ENCODE measurements at places on chromosomes 13 and 19.

DNA sequence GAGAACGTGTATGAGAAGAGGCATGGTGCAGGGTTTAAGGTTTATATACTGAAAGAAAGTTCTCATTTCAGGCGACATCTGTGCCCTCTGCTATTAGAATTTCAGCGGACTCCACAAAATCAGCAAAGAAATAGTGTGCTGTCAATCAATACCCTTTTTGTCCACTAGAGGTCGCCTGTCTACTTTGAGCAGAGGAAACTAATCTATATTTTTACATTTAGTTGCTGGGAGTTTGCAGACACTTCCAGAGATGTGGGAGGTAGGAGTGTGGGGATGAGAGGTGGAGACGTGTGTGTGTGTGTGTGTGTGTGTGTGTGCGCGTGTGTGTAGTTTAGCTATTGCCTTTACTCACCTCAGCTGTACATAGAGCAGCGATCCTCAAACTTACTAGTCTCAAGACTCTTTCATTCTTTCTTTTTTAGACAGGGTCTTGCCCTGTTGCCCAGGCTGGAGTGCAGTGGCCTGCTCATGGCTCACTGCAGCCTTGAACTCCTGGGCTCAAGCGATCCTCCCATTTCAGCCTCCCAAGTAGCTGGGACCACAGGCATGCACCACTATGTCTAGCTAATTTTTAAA lies 9.7 kb downstream of the INAFM1 start:
- peak; percentile 48 for DNase-seq

DNA sequence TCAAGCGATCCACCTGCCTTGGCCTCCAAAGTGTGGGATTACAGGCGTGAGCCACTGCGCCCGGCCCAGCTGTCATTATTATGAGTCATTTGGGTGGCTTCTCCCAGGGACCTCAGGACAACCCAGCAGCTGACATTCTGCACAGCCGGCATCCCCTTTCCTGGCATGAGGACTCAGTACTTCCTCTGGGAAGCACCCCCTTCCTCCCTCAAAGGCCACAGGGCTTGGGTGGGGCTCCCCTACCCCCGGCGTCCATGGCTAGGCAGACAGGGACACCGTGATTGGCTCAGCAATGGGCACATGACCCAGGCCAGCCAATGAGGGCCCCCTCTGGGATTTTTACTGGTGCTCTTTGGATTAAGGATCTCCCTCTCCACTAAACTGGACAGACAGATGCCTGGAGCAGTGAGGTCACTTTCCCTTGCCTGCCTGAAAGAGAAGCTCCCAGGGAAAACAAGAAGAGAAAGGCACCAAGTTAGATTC lies 6.0 kb downstream of the KANK2 start:
- DNase-seq = no peak

- DNase-seq = no peak
Measured at GRCh38 chr19:14475251-14476073, at the start of gene PTGER1. Gene PTGER1, minus strand, starts transcription at chr19:14475354. Its CDS starts 1,034 bp downstream, at chr19:14474320.

DNA sequence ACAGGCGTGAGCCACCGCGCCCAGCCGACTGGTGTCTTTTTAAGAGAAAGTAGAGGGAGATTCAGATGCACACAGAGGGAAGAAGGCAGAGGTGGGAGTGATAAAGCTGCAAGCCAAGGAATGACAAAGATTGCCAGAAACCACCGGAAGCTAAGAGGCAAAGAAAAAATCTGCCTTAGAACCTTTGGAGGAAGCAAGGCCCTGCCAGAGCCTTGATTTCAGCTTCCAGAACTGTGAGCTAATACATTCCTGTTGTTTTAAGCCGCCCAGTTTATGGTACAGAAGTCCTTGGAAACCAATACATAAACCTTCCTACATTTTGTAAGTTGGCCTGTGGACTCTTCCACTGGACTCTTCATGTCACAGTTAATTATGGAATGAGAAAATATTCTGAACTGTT lies 71.7 kb upstream of the SOX21 start:
- no peak for DNase-seq

DNA sequence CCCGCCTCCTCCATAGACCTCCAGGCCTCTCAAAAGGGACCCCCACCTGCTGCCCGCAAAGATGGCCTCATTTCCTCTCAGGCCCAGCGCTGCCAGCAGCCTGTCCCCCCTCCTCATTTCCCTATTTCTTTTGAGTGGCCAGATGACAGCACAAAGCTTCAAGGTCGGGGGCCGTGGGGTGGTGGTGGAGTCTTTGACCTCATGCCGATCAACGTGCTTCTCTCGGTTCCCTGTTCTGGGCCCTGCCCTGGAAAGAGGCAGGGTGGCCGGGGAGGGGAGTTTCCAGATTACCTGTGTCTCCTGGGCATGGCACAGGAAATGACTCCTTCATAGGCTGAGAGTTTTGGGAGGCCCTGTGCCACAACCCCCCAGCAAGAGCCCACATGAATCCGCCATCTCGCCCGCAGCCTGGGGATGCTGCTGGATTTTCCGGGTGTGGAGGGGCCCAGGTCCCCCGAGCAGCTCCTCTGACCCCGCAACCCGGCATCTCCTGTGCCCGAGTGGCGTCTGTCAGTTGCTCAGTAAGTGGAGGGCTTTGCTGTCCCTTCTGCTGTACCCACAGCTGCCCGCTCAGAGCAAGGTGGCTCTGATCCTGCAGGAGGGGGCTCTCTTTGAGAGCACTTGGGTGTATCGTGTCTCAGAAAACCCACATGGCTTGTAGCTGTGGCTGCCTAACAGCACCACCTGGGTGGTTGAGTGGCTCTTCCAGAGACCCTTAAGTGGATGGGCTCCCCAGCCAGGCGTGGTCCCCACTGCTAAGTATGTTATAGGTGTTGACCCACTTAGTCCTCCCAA lies 139.4 kb downstream of the SIPA1L3 start:
- no peak for DNase-seq

GRCh38 chr19:40270362-40271089 lies 14.6 kb downstream of the AKT2 start:
- DNase-seq = no peak

DNA sequence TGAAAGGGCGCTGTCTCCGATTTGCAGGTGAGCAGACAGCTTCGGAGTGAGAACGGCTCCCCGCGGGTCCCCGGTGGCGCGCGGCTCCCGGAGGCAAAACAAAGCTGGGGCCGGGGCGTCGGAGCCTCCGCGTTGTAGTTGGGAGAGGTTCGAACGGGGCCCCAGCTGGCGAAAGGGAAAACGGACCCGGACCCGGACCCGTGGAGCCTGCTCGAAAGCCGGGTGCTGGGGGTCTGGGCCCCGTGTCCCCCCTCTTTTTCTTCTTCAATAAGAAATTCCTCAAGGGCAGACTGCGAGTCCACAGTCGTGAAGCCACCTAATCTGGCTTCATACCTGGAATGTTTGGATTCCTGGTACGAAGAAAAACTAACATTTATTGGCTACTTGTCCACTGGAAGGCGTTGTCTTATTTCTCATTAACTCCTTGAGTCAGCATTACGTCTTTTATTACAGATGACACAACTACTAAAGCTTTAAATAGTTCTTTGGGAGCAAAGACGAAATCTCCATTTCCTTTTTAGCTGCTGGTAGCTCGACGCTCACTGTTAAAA lies 632 bp upstream of the MTIF3 start:
- DNase-seq = no peak

- no peak for DNase-seq
Measured at GRCh38 chr19:1609103-1609396, 3.8 kb upstream of the UQCR11 start.

DNA sequence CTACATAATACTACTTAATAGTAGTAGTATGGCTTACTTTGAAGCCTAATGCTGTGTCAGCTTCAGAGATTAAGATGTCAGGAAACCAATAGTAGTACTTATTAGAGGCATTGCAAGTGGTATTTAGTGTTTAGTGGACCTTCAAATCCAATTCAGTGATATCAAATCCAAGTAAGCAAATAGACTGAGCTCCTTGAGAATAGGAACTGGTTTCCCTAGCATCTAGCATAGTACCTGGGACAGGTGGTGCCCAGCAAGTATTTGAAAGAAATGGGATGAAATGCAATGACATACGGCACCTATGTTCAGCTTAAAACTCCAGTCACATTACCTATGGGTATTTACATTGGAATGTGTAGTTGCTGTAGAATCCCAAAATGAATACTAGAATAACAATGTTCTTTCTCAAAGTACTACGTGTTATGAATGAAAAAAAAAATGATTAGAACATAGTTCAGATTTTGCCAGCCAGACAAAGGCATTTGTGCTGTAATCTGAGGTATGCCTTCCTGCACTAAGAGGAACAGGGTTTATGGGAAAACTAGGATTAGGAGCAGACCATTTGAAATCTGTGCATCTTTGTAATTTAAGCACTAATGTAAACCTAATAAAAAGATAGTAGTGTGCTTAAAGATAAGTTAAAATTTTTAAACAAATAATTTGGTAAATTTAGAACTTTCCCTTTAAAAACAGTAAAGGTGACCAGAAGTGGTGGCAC lies 17.1 kb downstream of the LSM14A start:
- no peak for DNase-seq

GRCh38 chr19:36688058-36688457 lies 646 bp downstream of the ZNF567 start:
- DNase-seq = no peak
